AML-193 (cell line): ENCODE measurements at places on chromosomes 6 and 20.

GRCh38 chr6:46393940-46394337 lies 97.3 kb downstream of the RCAN2 start:
- DNase-seq: no peak

- no peak for DNase-seq
Measured at GRCh38 chr6:156599366-156599765, 177.8 kb upstream of the ARID1B start.

DNA sequence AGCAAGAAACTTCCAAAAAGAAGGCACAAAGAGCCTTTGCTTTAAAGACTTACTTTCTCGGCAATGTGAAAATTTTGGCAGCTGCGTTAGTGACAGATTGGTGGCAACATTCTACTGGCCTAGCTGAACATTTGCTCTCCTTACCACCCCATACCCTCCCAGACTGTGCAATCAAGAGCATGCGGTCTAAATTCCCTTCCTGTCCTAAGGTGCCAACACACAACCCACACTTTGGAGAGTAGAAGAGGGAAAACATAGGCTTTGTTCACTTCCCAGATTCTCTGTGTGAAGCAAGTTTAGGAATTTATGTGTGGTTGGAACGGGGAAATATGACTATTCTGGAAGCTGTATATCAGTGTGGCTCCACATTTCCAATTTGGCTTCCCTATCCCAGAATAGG lies 29.8 kb upstream of the NEDD9 start:
- DNase-seq: no peak

GRCh38 chr6:41558033-41558807 lies 12.0 kb downstream of the FOXP4 start:
- DNase-seq: no peak

GRCh38 chr6:3795836-3796718 lies 44.6 kb upstream of the PXDC1 start:
- no peak for DNase-seq

DNA sequence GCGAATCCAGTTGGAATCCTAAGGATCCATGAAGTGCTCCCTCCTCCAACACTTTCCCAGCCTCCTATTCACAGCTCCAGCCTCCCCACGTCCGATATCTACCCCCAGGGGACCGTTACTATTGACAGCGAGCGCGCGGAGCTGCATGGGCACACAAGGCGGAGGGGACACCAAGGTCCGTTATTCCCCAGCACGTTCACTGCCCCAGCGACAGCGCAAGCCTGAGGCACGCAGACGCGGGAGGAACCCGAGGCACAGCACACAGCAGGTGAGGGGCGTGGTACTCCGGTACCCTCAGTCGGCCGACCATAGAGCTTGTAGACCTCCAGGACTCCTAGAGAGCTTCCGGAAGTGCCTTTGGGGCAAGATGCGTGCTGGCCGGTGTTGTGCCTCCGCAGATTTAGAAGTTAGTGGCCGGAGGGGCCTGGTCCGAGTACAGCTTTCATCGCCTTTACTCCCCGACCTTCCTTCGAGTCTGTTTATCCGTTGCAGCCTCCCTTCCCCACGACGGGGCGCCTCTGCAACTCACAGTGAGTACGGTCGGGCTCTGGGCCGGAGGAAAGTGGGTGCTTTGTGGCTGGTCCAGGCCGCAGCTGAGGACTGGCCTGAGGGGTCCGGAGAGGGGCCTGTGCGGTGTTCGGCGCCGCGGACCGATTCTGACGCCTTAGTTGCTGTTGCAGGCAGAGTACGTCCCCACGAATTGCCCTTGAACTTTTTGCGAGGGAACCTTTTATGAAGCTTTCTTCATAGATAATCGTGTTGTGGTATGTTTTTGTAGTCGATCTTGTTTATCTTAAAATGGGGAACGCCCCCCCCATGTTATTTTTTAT lies at the start of gene ZKSCAN8:
TSS of gene ZKSCAN8 (plus strand) at position 384 of the 830 bp plus-strand sequence. CDS start 6,525 bp downstream, outside the sequence.
- DNase-seq: peak; percentile 94

DNA sequence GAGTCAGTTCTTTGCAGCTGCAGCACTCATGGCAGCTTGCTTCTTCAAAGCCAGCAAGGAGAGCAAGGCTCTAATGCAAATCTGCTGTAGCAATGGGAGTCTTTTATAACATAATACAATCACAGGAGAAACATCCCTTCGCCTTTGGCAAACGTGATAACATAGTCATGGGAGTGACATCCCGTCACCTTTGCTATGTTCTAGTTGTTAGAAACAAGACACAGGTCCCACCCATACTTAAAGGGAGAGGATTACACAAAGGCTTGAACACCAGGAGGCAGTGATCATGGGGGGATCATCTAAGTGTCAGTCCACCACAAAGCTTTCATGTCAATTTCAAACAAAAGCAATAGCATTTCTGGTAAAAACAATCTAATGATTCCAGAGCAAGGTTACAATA lies 40.1 kb upstream of the PHACTR2 start:
- DNase-seq: no peak

DNA sequence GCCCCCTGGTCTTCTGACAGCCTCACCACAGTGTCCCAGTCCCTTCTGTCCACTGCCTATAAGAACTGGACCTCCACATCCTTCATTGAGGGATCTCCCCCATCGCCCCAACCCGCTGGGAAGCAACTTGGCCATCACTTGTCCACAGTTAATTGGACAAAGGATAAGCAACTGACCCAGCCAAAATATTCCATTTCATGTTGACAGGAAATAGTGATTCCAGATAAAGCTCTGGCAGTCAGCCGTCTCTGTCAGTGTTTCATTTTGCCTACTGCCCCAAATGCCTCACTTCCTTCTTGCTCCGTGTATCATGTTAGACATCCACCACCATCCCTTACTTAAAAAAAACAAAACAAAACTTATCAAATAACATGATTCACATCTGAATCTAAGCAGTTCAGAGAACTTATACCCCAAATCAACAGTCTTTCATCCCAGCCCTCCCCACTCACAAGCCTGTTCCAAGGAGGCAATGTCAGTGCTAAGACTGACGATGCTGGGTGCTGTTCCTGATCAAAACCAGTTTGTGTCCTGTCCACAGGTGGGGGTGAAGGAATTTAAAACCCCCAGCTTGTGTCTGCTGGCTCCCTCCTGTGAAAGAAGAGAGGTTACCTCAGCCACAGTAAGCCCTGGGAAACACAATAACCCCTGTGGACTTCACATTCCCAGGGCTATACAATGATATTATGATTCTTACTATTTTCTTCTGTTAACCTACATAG lies 162.5 kb downstream of the WDR27 start:
- DNase-seq: no peak

DNA sequence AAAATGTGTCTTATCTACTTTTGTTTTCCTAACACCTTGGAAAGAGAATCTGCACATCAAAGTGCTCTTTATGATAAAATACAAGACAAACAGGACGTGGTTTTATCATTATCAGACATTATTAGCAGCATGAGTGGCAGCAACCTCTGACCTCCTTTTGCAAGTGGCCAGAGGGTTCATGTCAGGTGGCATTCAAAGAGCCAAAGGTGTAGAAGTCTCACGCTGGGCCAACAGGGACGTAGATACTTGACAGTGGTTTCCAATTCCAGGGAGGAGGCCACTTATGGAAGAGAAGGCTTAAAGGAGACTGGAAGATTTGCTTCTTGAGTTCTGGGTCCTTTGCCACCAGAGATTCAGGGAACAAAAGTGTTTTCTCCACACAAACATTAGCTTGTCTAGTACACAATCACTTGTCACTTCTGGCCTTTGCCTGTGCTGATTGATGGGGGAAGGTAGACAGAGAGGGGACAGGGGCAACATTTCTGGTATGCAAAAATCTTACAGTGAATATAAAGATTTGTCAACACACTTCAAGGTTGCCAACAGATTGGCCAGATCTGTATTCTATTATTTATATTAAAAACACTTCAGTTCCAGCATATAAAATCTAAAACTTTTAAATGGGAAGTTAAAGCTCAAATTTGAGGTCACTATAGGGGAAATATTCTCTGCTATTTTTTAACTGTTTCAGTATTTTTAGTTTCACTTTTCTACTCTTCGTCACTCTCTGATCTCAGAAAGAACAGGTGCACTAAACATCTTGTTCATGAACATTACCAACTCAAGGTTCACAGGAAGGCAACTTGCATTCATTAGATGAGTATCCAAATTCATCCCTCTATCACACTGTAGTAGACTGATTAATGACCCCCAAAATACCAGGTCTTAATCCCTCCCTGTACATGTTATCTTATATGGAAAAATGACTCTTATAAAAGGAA lies 52.1 kb upstream of the FBXO30 start:
- DNase-seq: no peak

DNA sequence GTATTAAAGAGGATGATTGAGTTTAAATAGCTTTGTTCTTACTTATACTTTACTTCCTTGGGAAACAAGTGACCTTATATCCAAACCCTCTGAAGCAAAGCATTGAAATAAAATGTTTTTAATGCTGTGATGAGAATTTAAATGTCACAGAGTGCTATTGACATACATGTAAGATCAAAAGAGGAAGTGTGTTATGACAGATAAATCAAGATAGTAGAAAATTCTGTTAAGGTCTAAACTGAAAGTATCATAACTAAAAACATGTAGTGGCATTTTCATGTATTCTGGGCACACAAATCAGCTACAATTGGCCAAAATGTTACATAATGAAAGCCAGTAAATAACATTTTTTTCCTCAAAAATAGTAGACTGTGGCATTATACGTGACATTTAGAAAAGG lies 318.0 kb downstream of the GRIK2 start:
- DNase-seq: peak; percentile 19

DNA sequence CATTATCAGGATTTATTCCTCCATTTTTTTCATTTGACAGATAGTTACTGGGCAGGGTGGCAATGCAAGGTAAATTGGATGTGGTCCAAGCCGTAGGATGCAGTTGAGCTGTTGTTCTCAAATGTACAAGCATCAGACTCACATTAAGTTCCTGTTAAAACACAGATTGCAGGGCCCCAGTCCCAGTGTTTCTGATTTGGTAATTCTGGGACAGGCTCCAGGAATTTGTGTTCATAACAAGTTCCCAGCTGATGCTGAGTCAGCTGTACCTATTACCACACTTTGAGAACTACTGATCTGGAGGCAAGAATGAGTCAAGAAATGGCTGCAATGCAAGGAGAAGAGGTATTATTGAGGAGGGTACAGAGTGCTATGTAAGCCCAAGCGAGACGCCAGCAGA lies 11.7 kb downstream of the TMEM244 start:
- DNase-seq: no peak

DNA sequence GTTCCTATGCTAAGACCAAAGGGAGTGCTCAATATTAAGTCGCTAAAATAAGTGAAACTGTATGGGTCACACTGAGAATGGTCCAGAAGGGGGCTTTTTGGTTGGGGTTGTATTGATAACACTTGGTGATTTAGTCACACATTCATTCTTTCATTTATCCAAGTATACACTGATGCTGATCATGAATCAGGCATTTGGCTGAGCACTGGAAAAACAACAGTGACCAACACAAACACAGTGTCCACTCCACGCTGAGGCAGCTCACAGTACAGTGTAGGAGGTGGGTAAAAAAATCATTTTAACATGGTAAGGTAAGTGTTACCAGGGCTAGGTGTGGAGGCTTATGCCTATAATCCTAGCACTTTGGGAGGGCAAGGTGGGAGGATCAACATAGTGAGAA lies 9.2 kb upstream of the FAM83C start:
- DNase-seq: no peak

GRCh38 chr6:20117474-20117873 lies 94.8 kb downstream of the MBOAT1 start:
- DNase-seq: no peak

GRCh38 chr6:156794546-156795354 lies 17.6 kb downstream of the ARID1B start:
- no peak for DNase-seq

GRCh38 chr6:3322366-3322890 lies 63.7 kb downstream of the PSMG4 start:
- DNase-seq: no peak

GRCh38 chr6:135323202-135323668 lies 142.1 kb downstream of the MYB start:
- DNase-seq: peak; percentile 33

GRCh38 chr20:22920898-22921297 lies 114.2 kb upstream of the SSTR4 start:
- DNase-seq: no peak

GRCh38 chr6:7554533-7555275 lies 13.2 kb downstream of the DSP start:
- no peak for DNase-seq

DNA sequence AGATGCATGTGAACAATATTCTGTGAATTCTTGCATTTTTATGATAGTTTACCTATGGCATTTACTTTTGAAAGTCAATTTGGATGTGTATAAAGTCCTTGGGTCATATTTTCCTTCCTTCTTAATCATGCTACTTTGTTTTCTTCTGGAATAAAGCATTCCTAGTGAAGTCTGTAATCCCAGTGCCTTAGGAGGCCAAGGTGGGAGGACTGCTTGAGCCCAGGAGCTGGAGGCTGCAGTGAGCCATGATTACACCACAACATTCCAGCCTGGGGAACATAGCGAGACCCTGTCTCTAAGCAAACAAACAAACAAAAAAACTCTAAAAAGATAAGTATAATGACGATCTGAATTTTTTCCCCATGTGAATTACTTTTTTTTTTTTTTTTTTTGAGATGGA lies 69.7 kb upstream of the SYNCRIP start:
- DNase-seq: no peak

DNA sequence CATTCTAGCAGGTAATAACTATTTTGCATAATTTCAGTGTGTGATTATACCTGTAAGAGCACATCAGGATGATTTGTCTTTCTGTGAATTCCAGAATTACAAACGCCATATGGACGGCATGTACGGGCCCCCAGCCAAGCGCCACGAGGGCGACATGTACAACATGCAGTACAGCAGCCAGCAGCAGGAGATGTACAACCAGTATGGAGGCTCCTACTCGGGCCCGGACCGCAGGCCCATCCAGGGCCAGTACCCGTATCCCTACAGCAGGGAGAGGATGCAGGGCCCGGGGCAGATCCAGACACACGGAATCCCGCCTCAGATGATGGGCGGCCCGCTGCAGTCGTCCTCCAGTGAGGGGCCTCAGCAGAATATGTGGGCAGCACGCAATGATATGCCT lies 122.7 kb downstream of the TMEM242 start:
- no peak for DNase-seq
